Osteocyte (in vitro differentiated cells): ENCODE measurements at places on chromosomes 1 and 21. TPM values are rescaled to one million over a fixed set of nuclear protein-coding genes. Genes with fewer than 3 reads are reported as not detected.

Gene DNAJC6
- total RNA-seq = 50.8 and 53.8 TPM in 2 replicates

Gene FCRLB
- 0.27 TPM in 1 of 2 replicates, not detected in the other for total RNA-seq

DNA sequence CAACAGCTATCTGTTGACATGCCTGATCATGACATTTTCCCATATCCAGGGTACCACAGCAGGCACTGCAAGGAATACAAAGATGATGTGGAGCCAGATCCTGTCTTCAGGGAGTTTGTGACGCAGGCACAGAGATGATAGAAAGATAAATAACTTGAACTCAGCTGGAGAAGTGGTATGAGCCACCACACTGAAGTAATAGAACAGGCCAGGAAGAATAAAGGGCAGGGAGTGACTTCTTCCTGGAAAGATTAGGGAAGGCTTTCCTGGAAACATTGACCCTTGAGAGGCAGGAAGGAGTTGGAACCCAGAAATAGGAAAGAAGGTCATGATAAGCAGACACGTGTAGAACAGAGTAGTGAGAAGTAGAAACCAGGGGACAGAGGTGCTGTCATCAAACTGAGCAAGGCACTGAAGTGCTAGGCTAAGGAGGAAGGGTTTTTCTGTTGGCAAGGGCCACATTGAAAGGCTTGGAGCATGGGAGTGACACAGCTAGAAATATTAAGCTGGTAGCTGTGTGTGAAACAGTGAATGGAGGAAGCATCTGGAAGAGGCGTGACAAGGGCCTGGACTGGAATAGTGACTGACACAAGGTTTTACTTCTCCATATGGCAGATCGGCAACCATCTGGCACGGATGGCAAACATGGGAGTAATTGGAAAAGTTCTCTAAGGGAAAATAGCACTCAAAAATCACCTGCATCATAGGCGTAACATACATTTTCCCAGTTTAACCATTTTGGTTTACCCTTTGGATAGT lies 68.4 kb downstream of the AK5 start:
- no peak for DNase-seq

DNA sequence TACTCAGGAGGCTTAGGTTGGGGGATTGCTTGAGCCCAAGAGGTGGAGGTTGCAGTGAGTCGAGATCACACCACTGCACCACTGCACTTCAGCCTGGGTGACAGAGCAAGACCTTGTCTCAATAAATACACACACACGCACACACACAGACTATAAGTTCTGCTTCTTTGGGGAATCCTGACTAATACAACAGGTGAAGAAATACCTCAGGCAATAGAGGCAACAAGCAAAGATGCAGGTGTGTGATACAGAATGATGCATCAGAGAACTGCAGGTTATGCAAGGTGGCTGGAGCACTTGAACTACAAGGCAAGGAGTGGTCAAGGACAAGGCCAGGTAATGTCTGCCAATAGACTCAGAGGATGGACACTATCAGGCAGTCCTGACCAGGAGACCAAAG lies 117.6 kb upstream of the ZNF678 start:
- DNase-seq = no peak

GRCh38 chr1:1627261-1627828 lies 4.6 kb upstream of the MMP23B start:
- no peak for DNase-seq

Gene SLAMF8
- not detected in 2 replicates for total RNA-seq

GRCh38 chr1:214102907-214103306 lies 115.1 kb downstream of the PROX1 start:
- no peak for DNase-seq

Gene SELENOF
- total RNA-seq = 198 and 206 TPM in 2 replicates

- DNase-seq = no peak
These were observed 17.3 kb downstream of the SLAMF1 start for GRCh38 chr1:160629286-160630210.

Gene TSPAN2
- 3.1 and 3.5 TPM in 2 replicates for total RNA-seq

DNA sequence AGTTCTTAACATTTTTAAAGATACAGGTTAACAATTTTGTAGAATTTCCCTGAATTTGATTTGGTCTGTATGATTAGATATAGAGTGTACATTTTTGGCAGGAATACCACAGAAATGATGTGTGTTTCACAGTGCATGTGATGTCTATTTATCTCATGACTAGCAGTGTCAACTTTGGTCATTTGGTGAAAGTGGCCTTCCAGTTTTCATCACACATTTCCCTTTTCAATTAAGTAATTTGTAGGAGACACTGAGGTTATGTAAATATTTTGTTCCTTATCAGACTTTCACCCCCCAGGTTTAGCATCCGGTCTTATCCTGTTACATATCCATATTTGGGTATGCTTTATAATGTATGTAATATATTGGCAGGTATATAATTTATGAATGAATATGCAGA lies 41.8 kb downstream of the MAP3K7CL start:
- DNase-seq = no peak

GRCh38 chr1:217238945-217239344 lies 391.9 kb downstream of the GPATCH2 start:
- no peak for DNase-seq

- DNase-seq = no peak
These were observed 93.6 kb upstream of the ZNF678 start for GRCh38 chr1:227469708-227470107.
